ENCODE measurements at places on chromosomes 5 and 9. TPM values are rescaled to one million over a fixed set of nuclear protein-coding genes. Genes with fewer than 3 reads are reported as not detected.

GRCh38 chr5:139078345-139078744, 119.8 kb downstream of the SIL1 start:
- no peak for DNase-seq

- no peak for DNase-seq
Measured at GRCh38 chr5:167332309-167332708, 959.1 kb upstream of the WWC1 start.

GRCh38 chr5:180785121-180785781, 17.4 kb downstream of the MGAT1 start:
- DNase-seq: no peak

- no peak for DNase-seq
Measured at GRCh38 chr9:117516676-117517632, 102.1 kb upstream of the ASTN2 start.

Gene ANKRD31
- 0.69 TPM for total RNA-seq

All from uterus (tissue), 4 donors.